SW480 (cell line): ENCODE measurements at places on chromosomes 2 and 18.

- DNase-seq = peak; percentile 65
Measured at GRCh38 chr18:55096263-55096951, 137.1 kb upstream of the CCDC68 start.

GRCh38 chr2:228613133-228613850, 431.8 kb upstream of the SPHKAP start:
- DNase-seq = no peak

- DNase-seq = no peak
Measured at GRCh38 chr2:224769489-224769888, 53.3 kb upstream of the CCDC195 start.

- DNase-seq = no peak
Measured at GRCh38 chr2:101461381-101461780, 13.5 kb downstream of the RFX8 start.

- DNase-seq = no peak
Measured at GRCh38 chr2:62231541-62231940, 35.6 kb downstream of the B3GNT2 start.

- no peak for DNase-seq
Measured at GRCh38 chr2:53958443-53958842, 12.3 kb downstream of the PSME4 start.

DNA sequence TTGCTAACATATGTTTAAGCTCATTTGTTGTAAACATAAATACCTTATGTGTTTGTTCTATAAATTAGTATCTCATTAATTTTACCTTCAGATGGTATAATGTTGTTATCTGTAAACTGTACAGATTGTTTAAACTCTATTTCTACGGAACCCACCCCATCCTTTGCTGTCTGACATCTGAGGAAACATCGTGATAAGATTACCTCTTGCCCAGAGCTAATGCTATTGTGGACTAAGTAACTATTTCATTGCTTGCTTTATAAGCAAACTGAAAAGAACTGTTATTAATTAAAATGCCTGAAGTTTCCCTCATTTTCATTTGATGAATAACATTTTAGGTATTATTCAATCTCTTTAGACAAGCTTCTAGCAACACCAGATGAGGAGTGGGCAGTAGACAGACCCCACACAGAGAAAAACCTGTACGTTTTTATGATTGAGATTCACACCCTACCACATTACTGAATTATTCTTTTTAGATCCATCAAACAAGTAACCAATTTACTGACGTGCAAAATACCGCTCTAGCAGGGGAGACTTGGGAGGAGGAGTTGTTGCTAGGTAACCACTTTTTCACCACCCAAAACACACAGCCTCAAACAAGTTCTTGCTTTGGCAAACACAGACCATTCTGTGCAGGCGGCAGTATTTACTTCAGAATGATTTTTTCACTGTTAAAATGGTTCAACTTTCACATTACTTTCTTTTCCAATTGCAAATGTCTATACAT, 1.9 kb upstream of the SYT4 start:
- peak; percentile 12 for DNase-seq

GRCh38 chr2:30769891-30770462, 37.3 kb downstream of the CAPN13 start:
- peak; percentile 32 for DNase-seq

GRCh38 chr2:147198651-147199171, 646.1 kb upstream of the ACVR2A start:
- DNase-seq = no peak

GRCh38 chr2:130288467-130289403, 54.0 kb upstream of the IMP4 start:
- no peak for DNase-seq
